ENCODE measurements at places on chromosomes 6 and 20.

DNA sequence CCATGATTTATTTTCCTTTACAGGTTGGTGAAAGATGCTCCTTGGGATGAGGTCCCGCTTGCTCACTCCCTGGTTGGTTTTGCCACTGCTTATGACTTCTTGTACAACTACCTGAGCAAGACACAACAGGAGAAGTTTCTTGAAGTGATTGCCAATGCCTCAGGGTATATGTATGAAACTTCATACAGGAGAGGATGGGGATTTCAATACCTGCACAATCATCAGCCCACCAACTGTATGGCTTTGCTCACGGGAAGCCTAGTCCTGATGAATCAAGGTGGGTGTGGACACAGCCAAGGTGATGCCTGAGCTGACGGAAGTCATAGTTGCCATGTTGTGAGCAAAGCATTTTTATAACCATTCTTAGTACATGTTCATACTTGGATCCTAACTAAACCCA, 34.6 kb upstream of the CALHM6 start:
- no peak for DNase-seq

DNA sequence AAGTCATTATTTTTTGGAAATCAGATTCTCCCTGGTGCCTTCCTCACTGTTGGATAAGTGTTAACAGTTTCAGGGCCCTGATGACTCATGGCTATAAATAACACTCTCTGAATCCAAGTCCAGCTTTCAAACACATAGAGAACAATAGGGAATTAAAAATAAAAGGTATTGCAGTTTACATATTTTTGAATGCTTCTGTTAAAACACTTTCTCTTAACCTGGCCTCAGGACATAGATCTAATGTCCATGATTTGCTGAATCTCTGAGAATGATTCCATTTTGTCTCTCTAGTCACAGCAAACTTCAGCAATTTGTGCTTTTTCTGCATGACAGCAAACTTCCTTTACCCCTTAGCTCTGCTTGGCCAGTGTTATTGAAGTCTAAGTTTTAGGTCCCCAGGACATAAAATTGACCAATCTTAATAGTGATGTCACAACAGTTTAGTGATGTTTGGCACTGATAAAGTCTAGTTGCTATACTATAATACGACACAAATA, 1192.4 kb upstream of the CITED2 start:
- no peak for DNase-seq

DNA sequence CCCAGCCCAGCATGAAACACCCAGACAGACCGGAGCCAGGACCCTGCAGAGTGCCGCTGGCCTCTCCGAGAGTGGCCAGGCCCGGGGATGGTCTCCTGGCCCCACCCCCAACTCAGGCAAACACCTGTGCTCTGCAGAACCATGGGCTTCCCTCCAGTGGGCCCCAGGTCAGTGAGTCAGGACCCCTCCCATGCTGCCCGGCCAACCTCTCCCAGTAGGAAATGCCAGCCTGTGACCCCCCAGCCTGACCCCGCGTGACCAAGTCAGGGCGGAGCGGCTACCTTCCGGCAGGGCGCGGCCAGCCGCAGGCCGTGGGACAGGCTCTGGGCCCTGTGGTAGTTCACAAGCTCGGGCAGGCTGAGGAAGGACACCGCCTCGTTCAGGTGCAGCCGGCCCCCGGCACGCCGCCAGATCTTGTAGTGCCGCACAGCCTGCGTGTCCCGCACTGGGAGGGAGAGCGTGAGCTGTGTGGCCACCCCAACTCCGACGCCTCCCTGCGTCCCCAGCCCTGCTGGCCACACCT, 3.2 kb downstream of the PTK6 start:
- peak; percentile 90 for DNase-seq

- no peak for DNase-seq
Measured at GRCh38 chr20:20084296-20084752, 32.0 kb downstream of the CFAP61 start.

- DNase-seq, result no peak
Measured at GRCh38 chr6:19880066-19880465, 42.9 kb downstream of the ID4 start.

GRCh38 chr6:140909156-140909555, 1223.6 kb upstream of the GJE1 start:
- no peak for DNase-seq
